ENCODE measurements at places on chromosomes 7 and 10. TPM values are rescaled to one million over a fixed set of nuclear protein-coding genes. Genes with fewer than 3 reads are reported as not detected.

Gene UNCX
- not detected for total RNA-seq

DNA sequence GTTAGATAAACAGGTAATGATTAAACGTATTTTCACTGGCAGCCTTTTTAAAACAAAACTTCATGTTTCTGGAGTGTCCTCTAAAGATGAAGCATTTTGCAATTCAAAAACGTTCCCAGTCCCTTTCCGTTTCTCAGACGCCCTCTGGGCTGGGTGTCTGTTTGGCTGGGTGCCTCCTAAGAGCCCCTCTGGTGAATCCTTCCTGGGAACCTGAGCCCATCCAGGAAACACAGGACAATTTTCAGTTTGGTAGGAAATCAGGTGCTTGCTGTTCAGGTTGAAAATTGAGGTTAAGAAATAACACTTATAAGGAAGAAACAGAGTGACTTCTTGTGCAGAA lies 76.7 kb downstream of the CHN2 start:
- DNase-seq = no peak
- no peaks in the 10 kb centered on the region for H3K27me3 ChIP-seq
- no peaks in the 10 kb centered on the region for H3K4me1 ChIP-seq
- no peak overlapping the region for H3K27ac ChIP-seq

- DNase-seq = no peak
- H3K27ac ChIP-seq = no peak overlapping the region
- H3K27me3 ChIP-seq = no peaks in the 10 kb centered on the region
- H3K36me3 ChIP-seq = no peaks in the 10 kb centered on the region
Observed at GRCh38 chr10:91689731-91690168, 56.9 kb upstream of the PPP1R3C start.

DNA sequence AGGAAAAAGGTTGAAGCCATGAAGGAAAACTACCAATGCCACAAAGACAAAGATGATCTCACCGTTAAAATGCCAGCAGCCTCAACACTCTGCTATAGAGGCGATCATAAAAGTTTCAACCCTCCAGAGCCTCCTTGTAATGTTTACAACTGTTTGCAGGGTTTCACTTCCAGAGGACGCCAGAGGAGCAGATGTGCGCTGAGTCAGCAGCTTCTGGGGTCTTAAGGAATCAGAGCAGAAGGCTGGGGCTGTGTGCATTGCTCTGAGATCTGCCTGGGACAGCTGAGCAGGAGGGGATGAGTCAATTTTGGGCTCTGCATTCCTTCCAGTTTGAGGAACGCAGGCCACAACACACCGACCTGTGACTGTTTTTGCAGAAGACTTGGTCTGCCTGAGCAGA lies 98.3 kb downstream of the TMEM130 start:
- no peak overlapping the region for H3K27ac ChIP-seq
- H3K4me3 ChIP-seq = peak overlapping the region; percentile 8
- DNase-seq = peak; percentile 57
- H3K27me3 ChIP-seq = peaks cover 6% of the 10 kb centered on the region
- H3K36me3 ChIP-seq = no peaks in the 10 kb centered on the region

GRCh38 chr7:80095545-80095944 lies 39.1 kb upstream of the GNAI1 start:
- H3K4me3 ChIP-seq = no peak overlapping the region
- H3K36me3 ChIP-seq = no peaks in the 10 kb centered on the region
- no peak overlapping the region for H3K27ac ChIP-seq
